ENCODE measurements at places on chromosomes 4 and X.
A peak's percentile ranks its signal among the peaks of the same experiment; 100 is the strongest.

GRCh38 chrX:74506317-74507115 is 85.2 kb downstream of the SLC16A2 start:
- no peak for DNase-seq

GRCh38 chr4:145213245-145213644 is 32.9 kb upstream of the OTUD4 start:
- no peak for DNase-seq

- no peak for DNase-seq
Measured at GRCh38 chr4:61571761-61572559, 371.8 kb downstream of the ADGRL3 start.

- no peak for DNase-seq
Measured at GRCh38 chr4:104451573-104451972, 43.1 kb downstream of the CXXC4 start.

DNA sequence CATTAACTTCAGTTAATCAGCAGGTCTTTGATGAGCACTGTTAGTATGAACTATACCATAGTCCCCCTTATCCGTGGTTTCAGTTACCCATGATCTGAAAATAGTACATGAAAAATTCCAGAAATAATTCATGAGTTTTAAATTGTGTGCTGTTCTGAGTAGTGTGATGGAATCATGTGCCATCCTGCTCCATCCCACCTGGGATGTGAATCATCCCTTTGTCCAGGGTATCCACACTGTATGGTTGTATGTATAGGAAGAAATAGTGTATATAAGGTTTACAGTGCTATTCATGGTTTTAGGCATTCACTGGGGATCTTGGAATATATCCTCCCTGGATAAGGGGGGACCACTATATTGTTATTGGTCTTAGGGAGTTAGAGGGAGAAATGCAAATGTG is 24.5 kb downstream of the ARHGAP10 start:
- no peak for DNase-seq

- no peak for DNase-seq
Measured at GRCh38 chr4:152352215-152352614, 183.7 kb downstream of the FBXW7 start.

- DNase-seq: no peak
Measured at GRCh38 chr4:173218411-173219125, 50.0 kb downstream of the GALNT7 start.

- DNase-seq: no peak
Measured at GRCh38 chrX:48715876-48716502, 19.5 kb downstream of the SUV39H1 start.

- no peak for DNase-seq
Measured at GRCh38 chr4:137694138-137694537, 161.8 kb upstream of the PCDH18 start.

GRCh38 chr4:8773124-8773931 is 98.3 kb downstream of the HMX1 start:
- no peak for DNase-seq

GRCh38 chr4:8165374-8165896 is 6.8 kb upstream of the ABLIM2 start:
- no peak for DNase-seq

- DNase-seq: no peak
Measured at GRCh38 chr4:3311489-3312171, 18.8 kb downstream of the RGS12 start.

GRCh38 chr4:174663216-174663615 is 140.9 kb upstream of the HPGD start:
- DNase-seq: no peak

GRCh38 chr4:26462874-26463273 is 27.4 kb downstream of the CCKAR start:
- no peak for DNase-seq

GRCh38 chr4:164428561-164428960 is 325.4 kb upstream of the SMIM31 start:
- no peak for DNase-seq

GRCh38 chrX:101659601-101660063 is at the start of gene ARMCX2:
Gene ARMCX2, minus strand, starts transcription at chrX:101659850. Its CDS starts 2,262 bp downstream, at chrX:101657588.
- peak; percentile 3 for DNase-seq

DNA sequence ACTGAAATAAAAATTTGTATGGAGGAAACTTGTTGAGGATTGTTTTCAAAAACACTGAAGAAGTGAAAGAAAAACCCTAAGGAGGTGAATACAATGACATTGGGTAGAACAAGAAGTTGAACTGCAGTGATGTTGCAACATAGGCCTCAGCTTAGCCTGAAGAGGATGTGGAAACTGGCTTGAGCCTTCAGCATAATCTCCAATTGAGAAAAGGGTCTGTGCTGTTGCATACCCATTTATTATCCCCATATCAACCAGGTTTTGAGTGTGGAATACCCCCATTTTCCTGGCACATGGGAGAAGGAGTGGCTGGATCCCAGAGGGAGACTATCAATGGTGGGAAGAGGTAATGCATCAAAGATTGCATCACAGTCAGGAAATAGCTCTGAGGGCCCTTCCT is 695.0 kb upstream of the HS3ST1 start:
- no peak for DNase-seq

GRCh38 chr4:152095701-152096070 is 334.9 kb upstream of the GATB start:
- DNase-seq: no peak

GRCh38 chr4:48909697-48910096 is 3.1 kb upstream of the OCIAD2 start:
- DNase-seq: no peak

DNA sequence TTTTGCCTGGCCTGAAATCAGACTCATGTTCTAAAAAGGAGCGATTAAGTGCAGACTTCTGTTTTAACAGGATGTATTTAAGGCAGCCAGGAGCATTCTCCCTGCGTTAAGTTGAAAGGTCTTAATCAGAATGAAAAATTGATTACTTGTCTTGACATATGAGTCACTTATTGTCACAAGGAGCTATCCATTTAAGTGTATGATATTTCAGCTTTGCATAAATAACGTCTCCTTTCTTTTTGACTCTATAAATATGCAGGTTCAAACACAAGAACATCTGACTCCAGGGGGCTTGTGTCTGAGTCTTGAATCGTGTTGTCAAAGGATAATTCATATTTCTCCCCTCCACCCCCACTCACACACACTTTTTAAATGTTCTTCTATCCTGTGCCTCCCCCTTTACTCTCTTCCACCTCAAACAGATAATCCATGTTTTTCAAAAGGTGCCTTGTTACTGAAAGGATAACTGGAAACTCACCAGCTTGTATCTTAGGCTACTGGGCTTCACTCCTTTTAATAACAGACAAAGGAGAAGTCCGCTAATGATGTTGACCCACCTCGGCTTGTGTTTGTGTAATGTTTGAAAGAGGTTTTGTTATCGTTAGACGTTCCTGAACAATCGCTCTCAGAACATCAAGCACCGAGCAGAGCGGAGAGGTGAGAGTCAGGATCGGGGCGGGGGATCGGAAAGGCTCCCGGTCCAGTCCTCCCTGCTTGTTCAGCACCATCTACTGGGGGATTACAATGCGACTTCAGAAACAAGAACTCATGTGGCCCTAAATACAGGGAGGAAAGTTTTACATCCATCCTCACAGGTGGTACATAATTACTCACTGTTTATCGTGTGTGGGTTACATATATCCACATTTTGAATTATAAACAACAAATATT is 107.5 kb upstream of the RPL34 start:
- DNase-seq: peak; percentile 84

DNA sequence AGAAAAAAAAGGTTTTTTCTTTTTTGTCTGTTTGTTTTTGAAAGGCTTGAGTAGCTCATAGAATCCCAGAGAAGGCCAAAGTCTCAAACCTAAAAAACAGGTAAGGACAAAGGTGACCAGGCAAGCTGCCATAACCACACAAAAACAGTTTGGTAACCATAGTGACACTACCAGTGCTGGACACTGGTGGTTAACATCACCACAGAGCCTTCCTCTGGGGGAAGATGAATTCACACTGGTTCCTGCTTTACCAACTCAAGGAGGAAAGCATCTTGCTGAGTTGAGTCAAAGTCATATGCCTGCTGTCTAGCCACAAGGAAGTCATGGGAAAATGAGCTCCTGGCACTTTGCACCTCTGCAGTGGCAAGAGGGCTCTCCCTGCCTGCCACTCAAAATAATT is 32.5 kb downstream of the IDS start:
- no peak for DNase-seq

GRCh38 chrX:49171752-49172279 is at the start of gene PLP2:
Gene PLP2, plus strand, starts transcription at chrX:49171898. Its CDS starts 103 bp downstream, at chrX:49172001.
- peak; percentile 11 for DNase-seq

- no peak for DNase-seq
Measured at GRCh38 chr4:14321723-14322122, 680.6 kb upstream of the CPEB2 start.

GRCh38 chrX:86349115-86349514 is 200.9 kb downstream of the DACH2 start:
- DNase-seq: no peak

- peak; percentile 37 for DNase-seq
Measured at GRCh38 chr4:37803348-37803973, 23.0 kb upstream of the PGM2 start.

- DNase-seq: no peak
Measured at GRCh38 chr4:119646347-119647071, 17.9 kb upstream of the PDE5A start.

DNA sequence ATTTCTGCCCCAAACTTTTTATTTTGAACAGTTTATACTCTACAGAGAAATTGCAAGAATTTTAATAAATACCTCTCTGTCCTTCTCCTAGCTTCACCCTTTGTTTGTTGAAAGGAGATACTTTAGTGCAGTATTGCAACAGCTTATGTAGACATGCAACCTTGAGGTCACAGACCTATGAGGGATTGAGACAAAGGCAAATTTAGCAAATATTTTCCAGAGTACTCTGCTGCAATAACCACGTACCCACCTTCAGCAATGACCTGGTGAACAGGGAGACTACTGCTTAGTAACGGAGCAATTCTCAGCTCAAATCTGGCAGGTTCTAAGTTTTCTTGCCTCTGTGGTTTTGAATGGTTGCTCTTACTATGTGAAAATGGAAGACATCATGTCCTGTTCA is 13.2 kb downstream of the FGA start:
- DNase-seq: no peak

- DNase-seq: peak; percentile 35
Measured at GRCh38 chrX:152926279-152926678, 28.4 kb downstream of the ZNF185 start.

GRCh38 chr4:6771229-6771671 is 11.3 kb upstream of the KIAA0232 start:
- no peak for DNase-seq

DNA sequence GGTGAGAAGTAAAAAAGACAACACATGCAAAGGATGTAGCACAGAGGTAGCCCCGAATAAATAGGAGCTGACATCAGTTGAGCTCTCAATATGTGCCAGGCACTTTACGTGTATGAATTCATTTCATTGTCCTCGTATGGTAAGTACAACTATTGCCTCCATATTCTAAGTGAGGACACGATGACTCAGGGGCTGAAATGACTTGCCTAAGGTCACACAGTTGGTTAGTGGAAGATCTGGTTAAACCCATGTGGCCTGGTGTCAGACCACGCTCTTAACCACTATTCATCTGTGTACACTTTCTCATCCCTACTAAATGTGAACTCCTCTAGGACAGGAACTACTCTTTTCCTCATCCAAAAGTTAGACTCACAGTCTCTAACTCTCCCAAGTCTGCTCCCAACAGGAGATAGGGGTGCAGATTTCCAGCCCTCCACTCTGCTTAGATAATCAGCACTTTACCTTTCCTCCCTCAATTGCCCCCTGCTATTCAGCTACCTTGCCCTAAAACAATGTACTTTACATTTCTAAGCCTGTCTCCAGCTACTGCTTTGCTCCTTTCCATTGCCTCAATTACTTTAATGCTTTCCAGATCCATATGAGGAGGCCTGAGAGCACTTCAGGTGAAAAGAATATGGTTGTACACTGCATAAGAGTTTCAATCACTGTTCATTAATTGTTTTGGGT is 58.8 kb upstream of the LHFPL1 start:
- DNase-seq: no peak

- no peak for DNase-seq
Measured at GRCh38 chrX:5936438-5936837, 292.2 kb downstream of the NLGN4X start.

GRCh38 chr4:70958681-70959080 is 34.8 kb upstream of the DCK start:
- DNase-seq: no peak

- DNase-seq: no peak
Measured at GRCh38 chr4:78292856-78293255, 235.7 kb downstream of the FRAS1 start.

- DNase-seq: peak; percentile 41
Measured at GRCh38 chrX:9859711-9860555, 73.7 kb downstream of the SHROOM2 start.

GRCh38 chrX:30196322-30196721 is 19.0 kb upstream of the MAGEB2 start:
- DNase-seq: no peak

- no peak for DNase-seq
Measured at GRCh38 chr4:76892001-76892400, 5.9 kb downstream of the SOWAHB start.

DNA sequence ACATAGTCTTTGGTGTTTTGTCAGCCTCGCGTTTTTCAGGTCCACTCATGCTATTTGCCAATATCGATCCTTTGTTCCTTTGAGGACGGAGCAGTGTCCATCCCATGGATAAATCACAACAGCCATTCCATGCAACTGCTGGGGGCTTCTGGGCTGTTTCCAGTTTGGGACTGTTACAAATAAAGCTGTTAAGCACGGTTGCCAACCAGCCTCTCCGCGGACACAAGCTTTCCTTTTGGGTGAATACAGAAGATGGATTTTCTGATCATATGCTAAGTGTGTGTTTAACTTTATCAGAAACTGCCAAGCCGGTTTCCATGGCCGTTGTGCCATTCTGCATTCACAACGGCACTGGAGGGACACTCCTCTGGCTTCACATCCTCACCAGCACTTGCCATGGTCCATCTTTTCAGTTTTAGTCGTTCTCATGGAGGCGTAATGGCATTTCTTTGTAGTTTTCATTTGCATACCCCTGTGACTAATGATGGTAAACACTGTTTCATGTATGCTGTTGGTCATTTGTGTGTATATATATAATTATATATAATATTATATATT is 67.8 kb downstream of the ABLIM2 start:
- no peak for DNase-seq

GRCh38 chr4:184174571-184175488 is 42.8 kb downstream of the ENPP6 start:
- DNase-seq: no peak
